ENCODE measurements at places on chromosomes 3 and 15. TPM values are rescaled to one million over a fixed set of nuclear protein-coding genes. Genes with fewer than 3 reads are reported as not detected.

GRK7 gene
- total RNA-seq: under 0.01 TPM

GPR171 gene
- not detected for total RNA-seq

ARHGEF26 gene
- total RNA-seq: 1.6 TPM

CDV3 gene
- total RNA-seq: 147 TPM

PLA2G4B gene
- total RNA-seq: 10.8 TPM

CHRM5 gene
- total RNA-seq: under 0.01 TPM

Data from smooth muscle cell of trachea (primary cell).